ENCODE measurements at places on chromosomes 5 and 9. TPM values are rescaled to one million over a fixed set of nuclear protein-coding genes. Genes with fewer than 3 reads are reported as not detected.

Gene N4BP3
- 0.03 TPM for total RNA-seq

DNA sequence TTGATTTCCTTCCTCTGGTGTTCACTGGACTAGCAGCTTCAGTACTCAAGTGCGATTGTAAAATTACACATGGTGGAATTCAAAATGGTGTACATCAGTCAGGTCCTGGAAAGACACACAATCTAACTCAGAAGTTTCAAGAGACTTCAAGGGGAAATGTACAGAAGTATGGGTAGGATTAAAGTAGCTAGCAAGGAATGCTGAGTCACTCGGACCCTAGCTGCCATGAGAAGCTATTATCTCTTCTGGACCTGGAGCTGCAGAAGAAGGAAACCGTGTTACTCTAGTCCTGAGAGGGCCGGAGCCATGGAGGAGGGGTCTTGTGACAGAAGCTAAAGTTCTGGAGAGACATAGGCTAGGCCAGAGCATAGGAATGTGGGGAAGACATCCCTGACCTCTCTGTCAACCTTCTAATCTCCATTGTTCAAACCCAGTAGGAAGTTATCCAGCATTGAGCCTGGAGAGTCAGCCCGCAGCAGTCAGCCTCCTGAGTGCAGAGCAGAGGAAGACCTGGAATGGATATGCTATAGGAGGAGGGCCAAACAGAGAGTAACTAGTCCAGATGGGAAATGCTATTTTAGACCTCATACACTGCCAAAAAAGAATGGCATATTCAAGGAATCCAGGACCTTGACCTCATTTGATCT lies 84.3 kb downstream of the GHR start:
- DNase-seq = no peak

DNA sequence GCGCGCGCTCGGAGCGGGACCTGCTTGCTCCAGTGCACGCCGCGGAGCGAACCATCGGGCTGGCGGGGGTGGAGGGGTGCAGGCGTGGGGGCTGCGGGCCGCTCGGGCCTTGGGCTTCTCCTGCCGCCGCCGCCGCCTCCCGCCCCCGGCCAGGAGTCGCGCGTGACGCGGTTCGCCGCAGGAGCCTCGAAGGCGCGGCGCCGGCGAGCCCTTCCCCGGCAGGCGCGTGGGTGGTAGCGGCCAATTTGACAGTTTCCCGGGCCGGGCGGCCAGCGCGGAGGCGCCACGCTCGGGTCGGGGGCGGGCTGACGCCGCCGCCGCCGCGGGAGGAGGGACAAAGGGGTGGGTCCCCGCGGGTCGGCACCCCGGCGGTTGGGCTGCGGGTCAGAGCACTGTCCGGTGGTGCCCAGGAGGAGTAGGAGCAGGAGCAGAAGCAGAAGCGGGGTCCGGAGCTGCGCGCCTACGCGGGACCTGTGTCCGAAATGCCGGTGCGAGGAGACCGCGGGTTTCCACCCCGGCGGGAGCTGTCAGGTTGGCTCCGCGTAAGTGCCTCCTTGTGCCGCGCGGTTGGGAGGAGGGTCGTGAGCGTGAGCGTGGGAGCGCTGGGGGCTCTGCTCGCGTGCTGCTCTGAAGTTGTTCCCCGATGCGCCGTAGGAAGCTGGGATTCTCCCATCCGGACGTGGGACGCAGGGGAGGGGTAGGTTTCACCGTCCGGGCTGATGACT lies at the start of gene TJP2:
Gene TJP2, plus strand, starts transcription at position 387 of the 725 bp plus-strand sequence. Its CDS starts 96 bp downstream, at position 483.
- peak; percentile 43 for DNase-seq

GRCh38 chr5:79794347-79794746 lies 104.7 kb downstream of the CMYA5 start:
- DNase-seq = no peak

All from HFFc6 (cell line).